Placental pericyte (primary cell): ENCODE measurements at places on chromosomes 6 and 20. TPM values are rescaled to one million over a fixed set of nuclear protein-coding genes. Genes with fewer than 3 reads are reported as not detected.

Gene DHX16
- total RNA-seq, result 36.5 and 48.4 TPM in 2 replicates

Gene LY6G6C
- total RNA-seq, result not detected in 2 replicates

Gene KCNK17
- not detected in 2 replicates for total RNA-seq

Gene HAO1
- total RNA-seq, result not detected in 2 replicates

Gene C4A
- 1.7 and 10.3 TPM in 2 replicates for total RNA-seq

Gene RGS17
- total RNA-seq, result 4.6 and 12.7 TPM in 2 replicates

Gene AVP
- total RNA-seq, result not detected in 2 replicates

Gene PARD6B
- 3.4 and 9.6 TPM in 2 replicates for total RNA-seq

Gene DDO
- total RNA-seq, result 0.66 and 2.0 TPM in 2 replicates

Gene NAA20
- 26.9 and 30.4 TPM in 2 replicates for total RNA-seq

Gene PI16
- 0.14 TPM in 1 of 2 replicates, not detected in the other for total RNA-seq
